NCI-H524 (cell line): ENCODE measurements at places on chromosomes 7 and 10.

DNA sequence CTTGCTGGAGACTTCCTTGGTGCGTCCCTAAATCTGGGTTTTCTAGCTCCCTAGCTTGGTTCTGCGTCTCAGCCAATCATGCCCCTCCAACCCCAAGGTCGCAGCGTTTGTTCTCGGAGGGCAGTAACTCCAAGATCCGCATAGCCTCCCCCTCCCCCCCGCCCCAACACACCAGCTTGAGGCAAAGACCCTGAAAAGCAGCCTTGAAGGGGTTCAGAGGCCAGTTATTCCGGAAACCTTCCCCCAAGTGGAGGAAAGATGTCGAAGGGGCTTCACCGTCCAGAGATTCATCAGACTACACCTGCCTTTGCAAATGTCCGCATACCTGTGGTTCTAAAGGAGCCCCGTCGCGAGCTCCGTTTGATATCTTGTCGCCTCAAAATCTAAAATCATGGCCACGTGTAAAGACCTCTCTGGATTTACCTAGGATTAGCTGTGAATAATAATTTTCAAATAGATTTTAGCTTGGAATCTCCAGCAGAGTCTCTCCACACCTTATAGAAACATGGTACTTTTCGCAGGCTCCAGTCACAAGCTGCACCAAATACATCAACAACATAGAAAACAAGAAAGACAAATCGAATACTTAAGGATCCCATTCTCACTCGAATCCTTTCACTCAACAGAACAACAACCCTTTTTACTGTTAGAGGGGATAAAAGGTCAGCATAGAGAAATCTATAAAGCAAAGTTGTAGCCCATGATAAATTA, 7.9 kb downstream of the DLX6 start:
- no peak for DNase-seq

- no peak for DNase-seq
These were observed 100.2 kb upstream of the MPP7 start for GRCh38 chr10:28403090-28403489.

- no peak for DNase-seq
These were observed 244.9 kb upstream of the NEBL start for GRCh38 chr10:21141946-21142492.

DNA sequence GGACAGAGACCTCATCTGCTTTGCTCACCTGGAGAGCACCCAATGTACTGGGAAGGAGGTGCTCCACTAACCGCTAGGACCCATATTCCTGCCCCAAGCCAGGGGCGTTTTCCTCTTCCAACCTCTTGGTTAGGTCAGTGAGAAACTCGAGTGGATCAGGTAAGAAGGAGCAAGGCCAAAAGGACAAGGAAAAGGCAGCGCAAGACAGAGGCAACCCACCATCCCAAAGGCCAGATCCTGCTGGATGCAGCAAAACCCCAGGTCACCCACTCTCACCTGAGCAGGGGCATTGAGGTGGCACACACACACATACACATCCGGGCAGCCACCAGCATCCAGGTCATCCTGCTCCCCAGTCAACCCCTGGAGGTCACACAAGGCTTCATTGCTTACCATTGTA, 105.1 kb downstream of the GRID1 start:
- no peak for DNase-seq

DNA sequence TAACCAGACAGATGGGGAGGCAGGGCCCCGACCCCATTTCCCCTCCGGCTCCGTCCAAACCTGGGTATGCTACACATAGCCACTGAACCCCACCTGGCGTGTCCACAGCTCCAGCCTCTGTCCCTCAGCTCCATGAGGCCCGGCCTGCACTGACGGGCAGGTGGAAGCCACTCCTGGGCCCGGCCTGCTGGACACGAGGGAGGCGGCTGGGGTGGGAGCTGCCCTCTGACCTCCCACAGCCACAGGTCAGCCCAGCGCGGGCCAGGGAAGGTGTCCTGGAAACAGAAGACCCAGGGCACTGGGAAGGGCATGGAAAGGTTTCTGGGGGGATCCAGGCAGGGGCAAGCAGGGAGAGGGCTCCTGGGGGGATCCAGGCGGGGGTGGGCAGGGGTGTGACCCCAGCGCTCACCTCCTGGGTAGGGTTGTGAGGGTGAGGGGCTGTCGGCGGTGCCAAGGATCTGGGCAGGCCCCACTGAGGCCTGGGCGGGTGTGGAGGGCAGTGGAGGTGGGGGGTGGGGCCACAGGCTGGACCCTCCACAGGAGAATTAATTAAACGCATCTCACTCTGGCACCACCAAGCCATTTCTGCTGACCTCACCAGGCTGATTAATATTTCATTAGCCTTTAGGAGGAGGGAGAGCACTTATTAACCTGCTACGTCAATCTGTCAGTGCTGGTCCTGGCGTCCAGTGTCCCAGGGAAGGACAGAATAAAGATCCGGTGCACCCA, 108.9 kb downstream of the UNCX start:
- DNase-seq, result no peak

DNA sequence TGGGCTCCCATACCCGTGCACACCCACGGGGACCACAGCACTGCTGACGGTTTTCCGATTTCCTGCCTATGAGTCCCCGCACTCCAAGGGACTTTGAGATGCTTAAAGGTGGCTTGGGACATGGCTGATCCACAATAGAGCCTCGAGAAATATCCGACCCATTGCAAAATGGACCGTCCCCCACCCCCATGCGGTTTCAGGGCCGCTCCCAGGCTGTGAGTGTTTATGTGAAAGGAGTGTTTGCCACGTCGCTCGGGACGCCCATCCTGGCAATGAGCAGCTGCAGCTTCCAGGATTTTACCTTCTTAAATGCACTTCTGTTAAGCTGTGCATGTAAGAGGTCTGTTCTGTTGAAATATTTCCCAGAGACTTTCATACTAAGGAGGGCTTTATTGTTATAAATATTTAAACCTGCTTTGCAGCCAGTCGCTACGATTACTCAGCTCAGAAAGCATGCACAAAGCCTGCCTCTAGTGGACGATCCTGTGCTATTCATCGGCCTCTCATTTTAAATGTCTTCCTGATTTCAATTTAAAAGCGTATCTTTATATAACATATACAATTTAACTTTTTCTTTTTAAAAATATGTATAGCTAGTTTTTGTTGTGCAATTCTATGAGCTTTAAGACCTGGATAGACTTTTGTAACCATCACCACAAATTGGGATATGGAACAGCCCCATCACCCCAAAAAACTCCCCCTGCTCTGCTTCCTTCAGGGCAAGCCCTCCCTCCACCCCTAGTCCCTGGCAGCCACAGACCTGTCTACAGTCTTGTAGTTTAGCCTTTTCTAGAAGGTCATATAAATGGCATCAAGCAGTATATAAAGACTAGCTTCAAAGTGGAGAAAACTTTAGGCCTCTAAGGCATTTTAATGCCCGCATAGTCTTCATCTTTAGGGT, 418.3 kb downstream of the PAXIP1 start:
- peak; percentile 4 for DNase-seq

DNA sequence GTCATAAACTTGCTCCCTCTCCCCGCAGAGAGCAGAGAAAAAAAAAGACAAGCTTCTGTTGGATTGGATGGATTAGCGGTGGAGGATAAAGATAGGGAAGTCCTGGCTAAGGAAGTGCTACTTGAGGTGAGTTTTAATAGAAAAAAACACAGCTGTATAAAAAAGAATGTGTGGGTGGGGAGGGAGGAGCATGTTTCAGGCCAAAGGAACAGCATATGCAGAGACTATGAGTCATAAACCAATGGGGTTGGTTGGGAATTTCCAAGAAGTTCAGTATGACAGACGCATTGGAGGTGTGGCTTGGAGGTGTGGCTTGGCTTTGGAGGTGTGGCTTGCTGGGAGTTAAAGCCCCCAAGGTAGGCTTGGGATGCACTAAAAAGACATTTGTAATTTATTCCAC, 103.0 kb upstream of the LSM8 start:
- DNase-seq, result no peak

DNA sequence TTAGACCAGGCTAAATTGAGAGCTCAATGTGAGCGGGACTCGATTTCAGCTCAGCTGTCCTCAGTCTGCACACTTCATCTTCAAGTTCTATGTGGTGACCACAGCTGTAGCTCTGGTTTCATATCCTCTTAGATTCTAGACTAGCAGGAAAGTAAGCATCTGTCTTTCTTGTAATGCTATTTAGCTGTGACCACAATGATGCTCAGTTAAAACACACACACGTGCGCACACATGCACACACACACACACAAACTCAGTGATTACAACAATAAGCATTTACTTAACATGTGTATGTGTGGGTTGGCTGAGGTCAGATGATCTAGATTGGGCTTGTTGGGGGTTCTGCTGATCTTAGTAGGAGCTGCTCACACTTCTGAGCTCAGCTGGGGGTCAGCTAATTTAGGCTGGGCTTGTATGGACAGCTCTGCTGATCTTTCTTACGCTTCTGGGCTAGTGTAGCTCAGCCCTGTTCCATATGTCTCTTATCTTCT, 82.5 kb downstream of the ZNF365 start:
- DNase-seq, result no peak
